ENCODE measurements at places on chromosomes 12 and 14.

DNA sequence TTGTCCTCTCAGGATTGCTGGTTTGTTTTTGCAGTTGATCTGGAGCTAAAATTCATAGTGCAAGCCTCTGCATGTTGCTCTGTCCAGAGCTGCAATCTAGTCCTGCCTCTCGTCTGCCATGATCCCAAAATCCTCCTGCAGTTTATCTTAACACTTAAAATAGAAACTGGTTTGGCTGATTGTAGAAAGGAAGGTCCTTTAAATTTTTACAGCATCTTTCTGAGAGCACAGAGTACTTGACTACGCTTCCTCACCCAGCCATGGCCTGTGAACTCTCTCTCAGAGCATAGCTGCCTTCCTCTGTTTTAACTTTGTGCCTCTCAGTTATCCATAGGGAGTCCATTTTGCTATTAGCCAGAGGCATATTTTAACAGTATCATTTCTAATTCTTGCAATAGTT is 877.1 kb downstream of the C12orf50 start:
- no peak for DNase-seq

- no peak for DNase-seq
Observed at GRCh38 chr12:15823360-15824128, 34.4 kb upstream of the EPS8 start.

- DNase-seq = no peak
Observed at GRCh38 chr12:131810726-131811125, 17.5 kb upstream of the MMP17 start.

GRCh38 chr12:3464561-3464960 is 26.4 kb upstream of the PRMT8 start:
- DNase-seq = no peak

GRCh38 chr14:99854831-99855230 is 61.6 kb downstream of the EML1 start:
- no peak for DNase-seq

DNA sequence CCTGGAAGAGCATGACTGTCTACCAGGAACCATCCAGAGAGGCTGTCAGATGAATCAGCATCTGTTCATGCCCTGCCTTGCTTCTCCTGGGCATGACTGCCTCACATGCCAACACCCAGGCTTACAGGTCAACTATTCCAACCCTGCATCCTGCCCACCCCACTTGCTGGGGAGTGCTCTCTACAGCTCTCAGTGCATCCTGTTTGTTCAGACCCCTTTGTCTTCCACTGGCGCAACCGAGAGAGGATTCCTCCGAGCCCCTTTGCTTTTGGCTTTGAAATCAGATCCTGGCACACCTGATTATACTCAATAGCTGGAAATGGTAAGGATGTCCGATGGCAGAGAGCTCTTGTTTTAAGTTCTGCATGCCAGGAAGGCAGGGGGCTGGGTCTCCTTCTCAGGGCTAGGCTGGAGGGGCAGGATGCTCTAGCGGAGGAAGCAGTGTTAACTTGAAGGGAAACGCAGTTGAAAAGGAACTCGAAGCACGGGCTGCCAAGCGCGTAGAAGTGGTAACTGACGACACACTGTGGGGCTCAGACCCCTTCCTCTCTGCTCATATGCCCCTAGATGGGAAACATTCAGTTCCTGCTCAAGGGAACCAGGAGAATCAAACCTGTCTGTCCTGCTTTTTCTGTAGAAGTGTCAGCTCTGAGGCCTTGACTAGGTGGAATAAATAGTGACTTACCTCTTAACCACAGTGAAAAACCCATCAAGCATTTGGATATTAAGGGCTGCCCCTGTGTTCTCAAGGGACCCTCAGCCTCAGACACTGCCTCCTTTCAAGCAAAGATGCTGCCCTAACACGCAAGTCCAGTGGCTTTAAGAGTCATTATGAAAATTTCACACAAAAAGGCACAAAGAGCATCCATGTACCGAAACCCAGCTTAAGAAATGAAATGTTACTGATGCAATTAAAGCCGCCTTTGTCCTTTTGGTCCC is 297.5 kb downstream of the ZFP36L1 start:
- DNase-seq = no peak

DNA sequence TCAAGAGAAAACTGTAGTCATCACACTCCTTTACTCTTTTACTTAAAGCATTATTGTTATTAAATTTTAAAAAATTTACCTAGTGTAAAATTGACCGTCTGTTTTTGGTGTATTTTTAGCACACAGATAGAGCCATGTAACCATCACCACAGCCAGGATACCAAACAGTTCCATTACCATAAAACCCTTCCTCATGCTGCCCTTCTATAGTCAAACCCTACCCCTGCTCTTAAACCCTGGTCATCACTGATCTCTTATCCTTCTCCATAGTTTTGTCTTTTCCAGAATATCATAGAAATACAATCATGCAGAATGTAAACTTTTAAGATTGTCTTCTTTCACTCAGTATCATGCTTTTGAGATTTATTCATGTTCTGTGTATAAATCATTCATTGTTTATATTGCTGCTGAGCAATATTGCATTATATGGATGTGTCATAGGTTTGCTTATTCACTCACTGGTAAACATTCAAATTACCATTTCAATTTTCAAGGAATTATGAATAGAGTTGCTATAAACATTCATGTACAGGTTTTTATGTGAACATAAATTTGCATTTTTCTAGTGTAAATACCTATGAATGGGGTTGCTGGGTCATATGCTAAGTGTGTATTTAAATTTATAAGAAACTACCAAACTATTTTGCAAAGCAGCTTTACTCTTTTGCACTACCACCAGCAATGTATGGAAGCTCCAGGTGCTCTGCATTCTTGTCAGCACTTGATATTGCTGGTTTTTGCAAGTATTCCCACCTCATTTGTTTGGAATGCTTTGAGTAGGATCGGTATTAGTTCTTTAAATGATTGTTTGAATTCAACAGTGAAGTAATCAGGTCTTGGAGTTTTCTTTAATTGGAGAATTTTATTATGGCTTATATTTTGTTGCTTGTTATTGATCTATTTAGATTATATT is 125.5 kb downstream of the LMNTD1 start:
- DNase-seq = no peak

- no peak for DNase-seq
Observed at GRCh38 chr12:6550294-6551062, 5.4 kb downstream of the IFFO1 start.
